ENCODE measurements at places on chromosomes 16 and 17. TPM values are rescaled to one million over a fixed set of nuclear protein-coding genes. Genes with fewer than 3 reads are reported as not detected.

DNA sequence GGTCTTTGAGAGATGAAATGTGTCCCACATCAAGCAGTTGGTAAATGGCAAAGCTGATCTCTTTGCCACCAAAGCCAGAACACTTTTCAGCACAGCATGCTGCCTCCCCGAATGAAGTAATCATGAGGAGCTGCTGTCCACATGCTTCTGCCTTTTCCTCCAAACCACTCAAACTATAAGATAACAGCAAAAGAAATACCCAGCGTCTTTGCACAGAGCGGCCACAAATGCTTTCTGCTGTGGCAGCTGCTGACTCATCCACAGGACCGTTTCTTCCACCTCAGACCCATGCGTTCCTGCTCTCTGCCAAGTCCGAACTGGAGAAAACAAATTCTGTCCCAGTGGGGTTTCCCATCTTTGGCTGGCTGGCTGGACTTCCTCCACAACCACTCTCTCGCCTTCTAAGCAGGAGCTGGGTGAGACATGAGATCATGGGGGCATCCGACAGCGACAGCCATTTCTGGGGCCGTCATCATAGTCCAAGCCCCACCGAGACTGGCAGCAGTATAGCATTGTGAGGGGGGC is 27.1 kb downstream of the TBC1D3B start:
- no peak for DNase-seq

GRCh38 chr16:5005916-5006315 is 27.8 kb downstream of the NAGPA start:
- no peak for DNase-seq

DNA sequence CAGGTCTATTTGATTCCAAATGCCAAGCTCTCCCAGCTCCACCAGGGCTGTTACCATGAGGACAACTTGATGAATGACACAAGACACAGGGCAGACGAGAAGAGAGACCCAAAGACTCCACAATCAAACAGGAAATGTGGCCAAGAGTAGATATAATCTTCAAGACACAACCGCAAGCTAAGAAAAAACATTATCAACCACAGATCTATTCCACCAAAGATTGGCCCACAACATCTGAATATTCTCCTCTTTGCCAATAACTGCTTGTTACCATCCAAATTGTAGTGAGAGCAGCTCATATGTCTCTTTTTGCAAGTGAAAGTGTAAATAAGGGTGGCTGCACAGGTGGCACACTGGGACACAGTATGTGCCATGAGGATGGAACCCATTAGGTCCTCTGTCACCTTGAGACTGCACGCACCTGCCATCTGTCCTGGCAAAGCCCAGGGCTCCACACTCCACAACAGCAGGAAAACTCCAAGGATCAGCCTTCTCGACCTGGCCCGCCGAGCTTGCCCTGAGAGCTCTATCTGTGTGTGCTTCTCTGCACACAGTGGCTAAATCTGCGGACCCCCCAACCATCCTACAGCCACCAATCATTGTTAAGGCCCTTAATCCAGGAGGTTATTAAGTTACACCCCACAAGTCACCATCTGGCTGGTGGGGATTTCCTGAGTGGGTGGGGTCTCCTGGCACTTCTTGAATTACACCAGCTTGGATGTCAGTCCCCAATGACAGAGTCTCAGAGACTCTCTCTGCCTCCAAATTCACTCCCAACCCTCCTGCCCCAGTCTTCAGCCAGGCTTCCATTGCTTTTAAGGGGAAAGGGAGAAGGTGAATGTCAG is 50.5 kb downstream of the DYNLRB2 start:
- no peak for DNase-seq

DNA sequence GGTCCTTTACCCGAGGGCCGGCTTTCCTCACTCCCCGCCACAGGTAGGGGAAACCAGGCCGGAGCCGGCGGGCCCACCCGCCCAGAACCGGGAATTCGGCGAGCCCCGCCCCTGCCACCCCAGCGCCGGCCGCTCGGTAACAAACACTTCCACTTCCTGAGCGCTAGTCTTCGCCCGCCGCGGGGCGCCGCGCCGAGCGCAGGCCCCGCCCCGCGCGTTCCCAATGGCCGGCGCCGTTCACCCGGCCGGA is 224 bp upstream of the NHERF1 start:
- no peak for DNase-seq

- peak; percentile 57 for DNase-seq
Measured at GRCh38 chr16:2686912-2687507, 4.7 kb downstream of the KCTD5 start.

DNA sequence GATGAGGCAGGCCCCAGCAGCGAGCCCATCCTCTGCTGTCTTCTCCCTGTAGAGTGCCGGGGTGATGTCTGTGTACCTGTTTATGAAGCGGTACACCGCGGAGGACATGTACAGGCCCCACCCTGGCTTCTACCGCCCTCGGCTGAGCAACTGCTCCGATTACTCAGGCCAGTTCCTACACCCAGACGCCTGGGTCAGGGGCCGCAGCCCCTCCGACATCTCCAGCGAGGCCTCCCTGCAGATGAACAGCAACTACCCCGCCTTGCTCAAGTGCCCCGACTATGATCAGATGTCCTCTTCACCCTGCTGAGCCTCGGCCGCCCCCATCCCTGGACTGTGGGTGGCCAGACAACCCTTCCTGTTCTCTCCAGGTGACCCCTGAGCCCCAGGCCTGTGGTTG is 50.0 kb downstream of the CACNG5 start:
- DNase-seq, result no peak

GRCh38 chr17:76538941-76539570 is 788 bp upstream of the PRCD start:
- no peak for DNase-seq

DNA sequence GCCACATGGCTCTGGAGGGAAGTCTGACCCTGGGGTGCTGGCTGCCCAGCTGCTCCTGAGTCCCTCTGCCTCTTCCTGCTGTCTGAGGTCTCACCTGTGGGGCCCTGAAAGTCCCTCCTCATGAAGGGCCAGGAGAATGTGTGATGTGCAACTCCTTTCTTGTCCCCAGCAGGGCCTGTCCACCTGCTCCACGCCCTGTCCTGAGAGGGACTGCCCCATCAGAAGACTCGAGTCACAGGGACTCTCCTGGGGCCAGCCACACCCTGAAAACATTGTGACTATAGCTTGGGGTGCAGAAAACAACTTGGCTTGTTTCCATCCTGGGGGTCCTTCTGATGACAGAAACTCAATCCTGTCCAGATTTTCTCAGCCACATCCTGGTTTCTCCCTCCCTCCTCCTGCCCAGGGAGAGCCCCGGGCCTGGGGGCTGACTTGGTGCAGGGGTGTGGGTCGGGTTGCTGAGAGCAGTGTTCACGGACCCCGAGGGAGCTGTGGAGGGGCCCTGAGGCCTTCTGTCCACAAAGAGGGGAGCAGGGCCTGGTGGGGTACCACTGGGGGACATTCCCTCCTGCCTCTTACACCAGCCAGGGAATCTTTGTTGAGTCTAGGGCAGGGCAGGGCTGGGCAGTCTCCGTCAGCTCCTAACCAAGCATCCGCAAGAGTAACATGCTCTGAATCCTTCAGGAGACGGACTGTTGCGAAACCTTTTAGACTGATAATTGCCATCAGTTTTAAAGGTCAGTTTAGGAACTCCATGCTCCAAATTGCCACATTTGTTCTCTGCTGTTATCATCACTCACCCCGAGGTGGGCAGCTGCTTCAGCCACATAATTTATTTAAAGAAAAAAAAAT is 45.9 kb downstream of the NT5M start:
- DNase-seq, result no peak

TTYH2 gene
- 4.3 TPM for total RNA-seq

RMI2 gene
- 126 TPM for total RNA-seq

KCNJ2 gene
- total RNA-seq, result 0.57 TPM

DNA sequence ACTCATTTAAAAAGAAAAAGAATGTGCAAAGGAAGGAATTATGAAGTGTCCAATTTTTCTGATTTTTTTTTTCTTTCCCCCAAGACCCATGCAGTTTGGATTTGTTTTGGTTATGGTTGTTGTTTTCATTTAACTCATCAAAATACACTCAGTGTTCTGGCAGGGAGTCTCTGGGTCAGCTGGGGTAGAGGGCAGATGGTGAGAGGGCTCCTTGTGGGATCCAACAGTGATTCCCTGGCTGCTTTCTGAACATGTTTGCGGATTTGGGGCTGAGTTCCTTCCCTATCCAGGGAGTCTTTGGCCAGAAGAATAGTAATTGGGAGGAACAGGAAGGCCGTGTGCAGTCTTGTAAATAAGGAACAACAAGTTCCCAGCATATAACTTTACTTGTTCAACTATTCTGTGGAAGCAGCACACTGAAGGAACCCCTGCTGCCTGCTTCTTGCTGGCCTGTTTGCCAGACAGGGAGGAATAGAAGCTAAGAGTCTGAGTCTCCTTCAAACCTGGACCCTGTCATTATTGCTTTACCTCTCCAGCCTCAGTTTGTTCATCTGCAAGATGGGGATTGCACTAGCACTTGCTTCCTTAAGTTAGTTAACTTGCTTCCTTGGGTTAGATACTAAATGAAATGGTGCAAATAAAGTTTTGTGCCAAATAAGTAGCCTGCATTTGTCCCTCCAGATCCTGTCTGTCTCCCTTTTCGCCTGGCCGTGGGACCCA is 32.1 kb downstream of the C17orf67 start:
- DNase-seq, result no peak

DNA sequence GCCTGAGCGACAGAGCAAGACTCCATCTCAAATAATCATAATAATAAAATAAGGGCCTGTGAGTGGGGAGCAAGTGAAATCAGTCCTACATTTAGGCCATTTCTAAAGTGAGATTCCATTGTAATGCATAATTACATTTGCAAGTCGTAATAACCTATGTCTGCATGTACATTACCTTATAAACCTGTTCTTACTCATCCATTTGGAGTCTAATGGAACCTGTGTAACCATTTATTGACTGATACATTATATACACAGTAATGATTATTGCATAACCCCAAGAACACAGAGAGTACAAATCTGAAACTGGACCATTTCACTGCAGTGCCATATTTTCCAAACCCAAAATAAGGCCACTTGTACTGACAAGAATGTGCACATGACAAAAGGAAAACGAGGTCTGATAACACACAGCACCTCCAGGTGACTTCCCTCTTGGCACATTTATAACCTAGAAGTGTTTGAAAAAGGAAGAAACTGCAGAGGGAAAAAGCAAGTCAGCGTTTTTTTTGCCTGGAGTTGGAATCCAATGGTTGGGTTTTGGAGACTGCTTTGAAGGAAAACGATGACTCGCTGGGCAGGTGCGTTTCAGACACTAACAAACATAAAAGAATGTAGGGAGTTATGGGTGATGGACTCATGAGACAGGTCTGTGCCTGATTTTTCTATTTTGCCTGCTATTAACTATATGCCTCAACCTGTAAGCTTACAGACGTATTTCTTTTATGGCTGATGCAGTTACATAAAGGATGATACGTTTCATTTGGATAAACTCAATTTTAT is 63.6 kb upstream of the KIFC3 start:
- no peak for DNase-seq

- DNase-seq, result no peak
Measured at GRCh38 chr17:27888067-27888466, 5.1 kb downstream of the LYRM9 start.

NOD2 gene
- total RNA-seq, result not detected

PYY gene
- total RNA-seq, result not detected

GRCh38 chr17:74882517-74883240 is 9.9 kb upstream of the FDXR start:
- no peak for DNase-seq

GRCh38 chr16:84672276-84673202 is 24.2 kb downstream of the KLHL36 start:
- peak; percentile 81 for DNase-seq

GRCh38 chr16:85650844-85651628 is 37.7 kb downstream of the GINS2 start:
- DNase-seq, result peak; percentile 47

TMEM238L gene
- total RNA-seq, result not detected

GRCh38 chr17:39213852-39214251 is 11.9 kb downstream of the STAC2 start:
- no peak for DNase-seq

GP2 gene
- not detected for total RNA-seq

GRCh38 chr17:44787271-44787940 is 28.6 kb downstream of the ADAM11 start:
- DNase-seq, result no peak

DNA sequence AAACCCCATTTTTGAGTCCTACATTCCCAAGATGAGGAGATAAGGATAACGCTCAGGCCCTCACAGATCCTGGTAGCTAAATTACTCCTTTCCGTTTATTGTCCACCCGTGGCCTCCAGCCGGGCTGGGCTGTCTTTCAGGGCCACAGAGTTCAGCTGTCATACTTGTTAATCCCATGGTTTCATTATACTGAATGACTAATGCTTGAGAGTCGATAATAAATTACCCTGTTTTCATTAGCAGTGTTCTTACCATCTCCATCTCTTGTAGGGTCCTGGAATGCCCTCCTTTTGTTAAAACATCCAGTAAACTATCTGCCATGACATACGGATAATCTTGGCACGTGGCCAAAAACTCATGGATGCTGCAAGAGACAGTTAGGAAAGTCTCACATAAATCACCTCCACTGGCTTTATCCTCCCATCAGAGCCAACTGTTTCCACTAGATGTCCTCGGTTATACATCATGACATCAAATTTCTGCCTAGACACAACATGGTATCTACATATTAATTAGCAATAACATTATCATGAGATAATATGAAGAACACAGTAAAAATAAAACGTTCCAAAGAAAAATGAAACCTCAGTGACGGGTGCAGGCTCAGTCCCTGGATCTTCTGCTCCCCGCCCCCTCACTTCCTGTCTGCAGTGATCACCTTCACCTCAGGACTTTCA is 45.3 kb downstream of the BRD7 start:
- DNase-seq, result no peak

DNA sequence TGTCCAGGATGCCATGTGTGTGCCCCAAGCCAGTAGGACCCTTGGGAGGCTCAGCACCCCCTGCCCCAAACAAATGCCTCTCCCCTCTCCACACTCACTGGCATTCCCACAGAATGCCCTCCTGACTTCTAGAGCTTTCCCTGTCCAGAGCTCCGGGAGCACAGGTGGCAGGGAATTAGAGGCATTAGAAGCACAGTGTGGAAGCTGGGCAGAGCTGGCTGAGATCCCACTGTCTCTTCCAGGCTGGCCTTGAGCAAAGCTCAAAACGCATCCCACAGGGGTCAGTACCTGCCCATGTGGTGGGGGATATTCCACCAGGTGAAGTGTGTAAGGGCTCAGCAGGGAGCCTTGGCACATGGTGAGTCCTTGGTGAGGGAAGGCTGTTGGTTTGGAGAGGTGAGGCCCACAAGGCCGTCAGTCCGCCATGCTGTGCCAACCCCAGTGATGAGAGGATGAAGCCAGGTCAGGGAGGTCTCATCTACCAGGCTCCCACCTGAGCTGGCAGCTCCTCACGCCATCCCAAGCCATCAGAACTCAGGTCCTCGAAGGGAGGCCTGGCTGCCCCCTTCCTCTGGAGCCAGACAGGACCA is 18.1 kb downstream of the ENDOV start:
- DNase-seq, result no peak

DNA sequence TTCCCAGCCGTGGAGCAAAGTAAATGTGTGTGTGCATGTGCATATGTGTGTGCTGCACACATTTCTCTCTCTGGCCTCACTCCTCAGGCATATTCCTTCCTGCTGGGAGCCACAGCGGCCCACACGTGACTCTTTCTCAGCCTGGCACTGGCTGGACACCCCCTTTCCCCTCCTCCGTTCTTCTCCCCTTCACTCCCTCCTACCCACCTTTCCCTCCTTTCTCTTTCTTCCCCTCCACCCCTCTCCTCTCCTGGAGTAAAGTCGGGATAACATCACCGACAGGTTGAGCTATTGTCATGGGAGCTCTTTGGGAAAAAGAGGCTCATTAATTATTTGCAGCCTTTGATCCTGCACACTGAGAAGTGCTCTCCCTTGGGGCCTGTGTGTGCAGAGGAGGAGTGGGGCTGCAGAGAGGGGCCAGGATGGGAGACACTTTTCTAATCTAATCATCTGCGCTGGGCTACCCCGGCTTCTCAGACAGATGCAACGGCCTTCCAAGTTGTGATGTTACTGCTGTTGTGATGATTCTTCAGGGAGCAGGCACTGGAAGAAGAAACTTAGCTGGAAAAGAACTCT is 126.3 kb upstream of the HSBP1 start:
- no peak for DNase-seq

Measured in OCI-LY7 (cell line).